ENCODE measurements at places on chromosomes 3 and 15. TPM values are rescaled to one million over a fixed set of nuclear protein-coding genes. Genes with fewer than 3 reads are reported as not detected.

The TMEM212 gene
- total RNA-seq = not detected

The SLC35A5 gene
- total RNA-seq = 26.4 TPM

The RARB gene
- total RNA-seq = 0.53 TPM

The TTC23 gene
- 8.2 TPM for total RNA-seq

The SLC28A1 gene
- 61.1 TPM for total RNA-seq

- peak; percentile 82 for DNase-seq
- peak overlapping the region; percentile 96 for H3K27ac ChIP-seq
- peak overlapping the region; percentile 77 for H3K4me3 ChIP-seq
- H3K27me3 ChIP-seq = no peaks in the 10 kb centered on the region
- H3K36me3 ChIP-seq = no peaks in the 10 kb centered on the region
Observed at GRCh38 chr15:63599401-63600000, 2.3 kb downstream of the FBXL22 start.

GRCh38 chr15:60301024-60301423 lies 96.8 kb downstream of the ANXA2 start:
- H3K36me3 ChIP-seq = no peaks in the 10 kb centered on the region
- no peak overlapping the region for H3K27ac ChIP-seq
- H3K4me1 ChIP-seq = peaks cover 9% of the 10 kb centered on the region
- no peaks in the 10 kb centered on the region for H3K27me3 ChIP-seq

GRCh38 chr3:127320529-127321121 lies 32.8 kb upstream of the PRR20G start:
- H3K36me3 ChIP-seq = no peaks in the 10 kb centered on the region
- no peak overlapping the region for H3K4me3 ChIP-seq
- no peak overlapping the region for H3K27ac ChIP-seq
- no peaks in the 10 kb centered on the region for H3K4me1 ChIP-seq

- no peaks in the 10 kb centered on the region for H3K36me3 ChIP-seq
- H3K27ac ChIP-seq = peak overlapping the region; percentile 94
- H3K27me3 ChIP-seq = no peaks in the 10 kb centered on the region
- peak overlapping the region; percentile 72 for H3K4me3 ChIP-seq
- H3K4me1 ChIP-seq = peaks cover 41% of the 10 kb centered on the region
Observed at GRCh38 chr3:50350213-50350526, 405 bp downstream of the NPRL2 start.

DNA sequence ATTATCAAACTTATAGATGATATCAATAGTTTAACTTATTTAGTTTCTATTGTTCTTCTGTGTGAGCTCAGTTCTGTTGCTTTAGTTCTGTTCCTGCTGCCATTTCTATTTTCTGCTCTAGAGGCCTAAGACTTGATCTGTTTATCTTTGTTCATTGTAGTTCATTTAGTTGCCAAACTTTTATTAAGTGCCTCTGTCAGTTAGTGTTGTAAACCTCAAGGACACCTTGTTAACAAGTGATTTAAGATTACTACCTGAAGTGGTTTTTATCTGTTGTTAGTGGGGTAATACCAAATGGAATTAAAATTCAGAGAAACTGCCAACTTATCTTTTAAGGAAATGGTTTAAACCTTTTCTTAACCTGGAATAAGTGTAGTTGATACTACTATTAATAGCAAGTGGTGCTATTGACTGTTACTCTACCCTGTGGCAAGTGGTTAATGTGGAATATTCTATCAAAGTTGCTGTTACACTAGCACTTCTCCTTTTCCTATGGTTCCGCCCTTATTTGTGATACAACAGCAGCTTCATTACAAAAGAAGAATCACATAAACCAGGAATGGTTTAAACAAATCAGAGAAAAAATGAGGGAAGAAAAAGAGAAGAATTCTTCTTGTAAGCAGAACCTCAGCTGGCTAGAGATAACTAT lies 500.6 kb upstream of the GOLIM4 start:
- H3K4me1 ChIP-seq = no peaks in the 10 kb centered on the region
- H3K27ac ChIP-seq = no peak overlapping the region
- no peak overlapping the region for H3K4me3 ChIP-seq
- no peaks in the 10 kb centered on the region for H3K36me3 ChIP-seq

- peaks cover 7% of the 10 kb centered on the region for H3K4me1 ChIP-seq
- no peaks in the 10 kb centered on the region for H3K36me3 ChIP-seq
- no peak overlapping the region for H3K4me3 ChIP-seq
Observed at GRCh38 chr15:91849749-91850161, 3.8 kb upstream of the SLCO3A1 start.

- DNase-seq = peak; percentile 31
- no peaks in the 10 kb centered on the region for H3K27me3 ChIP-seq
- no peak overlapping the region for H3K4me3 ChIP-seq
- no peak overlapping the region for H3K27ac ChIP-seq
- no peaks in the 10 kb centered on the region for H3K4me1 ChIP-seq
Observed at GRCh38 chr3:194194051-194194756, 58.3 kb downstream of the HES1 start.

- no peak overlapping the region for H3K27ac ChIP-seq
- H3K27me3 ChIP-seq = no peaks in the 10 kb centered on the region
- H3K36me3 ChIP-seq = peaks cover 62% of the 10 kb centered on the region
- no peak for DNase-seq
- no peak overlapping the region for H3K4me3 ChIP-seq
Observed at GRCh38 chr3:150582620-150583019, 20.5 kb upstream of the SELENOT start.

GRCh38 chr3:42895580-42895868 lies 10.4 kb upstream of the ZNF662 start:
- no peak overlapping the region for H3K27ac ChIP-seq
- no peaks in the 10 kb centered on the region for H3K4me1 ChIP-seq
- no peaks in the 10 kb centered on the region for H3K36me3 ChIP-seq
- DNase-seq = no peak
- H3K27me3 ChIP-seq = no peaks in the 10 kb centered on the region

DNA sequence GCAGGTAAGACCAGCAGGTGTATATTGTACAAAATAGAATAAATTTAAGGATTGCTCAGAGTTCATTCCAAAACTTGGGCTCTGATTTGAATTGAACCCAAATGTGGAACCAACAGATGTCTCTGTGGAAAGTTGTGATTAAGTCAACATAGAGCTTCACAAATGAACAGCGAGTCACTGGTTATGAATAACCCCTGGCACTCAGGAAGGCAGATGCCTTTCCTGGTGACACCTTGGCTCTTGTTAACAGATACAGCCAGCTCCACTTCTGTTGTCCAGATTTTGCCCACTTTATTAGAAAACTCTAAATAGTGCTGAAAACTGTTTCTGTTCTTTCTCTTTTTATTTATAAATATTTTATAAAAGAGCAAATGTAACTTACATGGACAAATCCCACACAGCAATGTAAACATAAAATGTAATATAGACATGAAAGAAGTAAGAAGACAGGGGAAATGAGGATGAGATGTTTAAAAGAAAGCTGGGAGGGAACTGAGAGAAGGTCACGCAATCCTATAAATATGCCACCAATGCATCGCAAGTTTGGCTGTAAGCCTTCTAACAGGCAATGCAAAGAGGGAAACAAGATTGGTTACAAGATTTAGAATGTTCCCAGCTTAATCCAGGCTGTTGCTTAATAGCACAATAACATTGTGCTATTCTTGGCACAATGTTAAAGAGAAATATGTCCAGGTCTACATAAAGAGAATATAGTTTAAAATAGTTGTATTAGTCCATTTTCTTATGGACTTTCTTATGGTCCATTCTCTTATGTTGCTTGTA lies 495.5 kb downstream of the TAFA4 start:
- no peak for DNase-seq
- H3K36me3 ChIP-seq = no peaks in the 10 kb centered on the region
- no peak overlapping the region for H3K4me3 ChIP-seq
- H3K27ac ChIP-seq = no peak overlapping the region
- H3K4me1 ChIP-seq = no peaks in the 10 kb centered on the region
- no peaks in the 10 kb centered on the region for H3K27me3 ChIP-seq

DNA sequence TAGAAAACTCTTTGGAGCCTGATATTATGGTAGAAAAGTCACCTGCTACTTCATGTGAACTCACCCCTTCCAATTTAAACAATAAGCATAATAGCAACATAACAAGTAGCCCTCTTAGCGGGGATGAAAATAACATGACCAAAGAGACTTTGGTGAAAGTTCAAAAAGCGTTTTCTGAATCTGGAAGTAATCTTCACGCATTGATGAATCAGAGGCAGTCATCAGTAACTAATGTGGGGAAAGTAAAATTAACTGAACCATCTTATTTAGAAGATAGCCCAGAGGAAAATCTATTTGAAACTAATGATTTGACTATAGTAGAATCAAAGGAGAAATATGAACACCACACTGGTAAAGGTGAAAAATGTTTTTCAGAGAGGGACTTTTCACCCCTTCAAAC lies 5.1 kb upstream of the SCG5 start:
- H3K4me3 ChIP-seq = no peak overlapping the region
- no peaks in the 10 kb centered on the region for H3K4me1 ChIP-seq
- H3K27me3 ChIP-seq = no peaks in the 10 kb centered on the region
- no peaks in the 10 kb centered on the region for H3K36me3 ChIP-seq
